ENCODE measurements at places on chromosomes 4 and X.

GRCh38 chr4:78984593-78984992 is 45.4 kb upstream of the PAQR3 start:
- no peak for DNase-seq

DNA sequence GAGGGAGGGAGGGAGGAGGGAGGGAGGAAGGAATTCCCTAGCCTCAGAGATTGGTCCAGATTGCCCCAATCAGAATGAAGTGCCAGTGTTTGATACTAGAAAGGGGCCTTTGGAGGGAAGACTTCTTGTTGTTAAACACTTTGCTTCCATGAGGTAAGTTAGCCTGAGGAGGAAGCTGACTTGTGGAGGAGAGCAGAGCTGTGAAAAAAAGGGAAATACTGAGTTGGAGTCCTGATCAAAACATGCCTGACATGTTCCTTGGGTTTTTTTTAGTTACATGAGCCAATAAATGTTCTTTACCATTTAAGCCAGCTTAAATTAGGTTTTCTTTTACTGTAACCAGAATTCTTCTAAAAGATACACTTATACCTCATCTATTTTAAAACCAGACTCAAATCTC is 57.6 kb downstream of the GSX2 start:
- no peak for DNase-seq

GRCh38 chr4:174856926-174857800 is 28.1 kb upstream of the GLRA3 start:
- DNase-seq = peak; percentile 17

DNA sequence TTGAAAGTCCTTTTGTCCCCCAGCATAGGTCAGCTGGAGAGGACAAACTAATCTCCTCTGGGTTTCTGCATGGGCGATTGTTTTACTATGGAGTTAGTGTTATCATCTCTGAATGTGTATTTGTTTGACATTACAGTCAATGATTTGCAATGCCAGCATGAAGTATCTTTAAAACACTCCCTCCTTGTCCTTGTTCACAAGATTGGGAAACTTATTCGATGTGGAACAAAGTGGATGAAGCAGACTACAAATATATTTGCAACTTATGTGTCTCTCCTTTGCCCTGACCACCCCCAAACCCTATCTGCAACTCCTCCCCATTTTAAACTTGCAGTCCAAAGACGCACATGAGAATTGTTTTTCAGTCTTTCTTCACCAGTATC is 1.5 kb upstream of the PITX2 start:
- no peak for DNase-seq

DNA sequence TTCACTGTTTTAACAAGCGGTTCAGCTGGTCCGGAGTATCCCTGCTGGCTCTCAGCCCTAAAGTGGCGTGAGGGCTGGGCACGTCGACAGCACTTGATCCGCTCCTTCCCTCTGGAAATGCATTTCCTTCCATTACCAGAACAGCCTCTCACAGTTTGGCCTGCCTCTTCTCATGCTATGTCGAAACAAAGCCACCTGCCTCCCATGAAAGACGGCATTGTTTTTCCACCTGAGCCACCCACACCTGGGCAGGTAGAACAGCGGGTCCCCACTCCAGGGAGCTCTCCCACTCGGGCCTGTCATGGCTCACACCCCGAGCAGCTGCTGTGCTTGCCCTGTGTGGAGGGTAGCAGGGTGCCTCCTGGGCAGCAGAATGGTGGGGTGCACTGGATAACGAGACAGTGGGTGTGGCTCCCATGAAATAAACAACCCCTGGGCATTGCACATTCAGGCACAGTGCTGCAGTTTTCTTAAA is 86.2 kb downstream of the FHDC1 start:
- DNase-seq = no peak

- no peak for DNase-seq
Measured at GRCh38 chr4:73606465-73606974, 13.7 kb downstream of the RASSF6 start.

- DNase-seq = no peak
Measured at GRCh38 chrX:139739138-139739537, 31.2 kb upstream of the MCF2 start.

DNA sequence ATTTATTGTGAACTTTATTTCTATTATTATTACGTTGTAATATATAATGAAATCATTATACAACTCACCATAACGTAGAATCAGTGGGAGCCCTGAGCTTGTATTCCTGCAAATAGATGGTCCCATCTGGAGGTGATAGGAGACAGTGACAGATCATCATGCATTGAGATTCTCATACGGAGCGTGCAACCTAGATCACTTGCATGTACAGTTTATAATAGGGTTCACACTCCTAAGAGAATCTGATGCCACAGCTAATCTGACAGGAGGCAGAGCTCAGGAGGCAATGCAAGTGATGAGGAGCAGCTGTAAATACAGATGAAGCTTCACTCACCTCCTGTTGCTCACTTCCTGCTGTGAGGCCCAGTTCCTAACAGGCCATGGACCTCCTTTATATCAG is 2170.2 kb downstream of the PCDH7 start:
- no peak for DNase-seq

DNA sequence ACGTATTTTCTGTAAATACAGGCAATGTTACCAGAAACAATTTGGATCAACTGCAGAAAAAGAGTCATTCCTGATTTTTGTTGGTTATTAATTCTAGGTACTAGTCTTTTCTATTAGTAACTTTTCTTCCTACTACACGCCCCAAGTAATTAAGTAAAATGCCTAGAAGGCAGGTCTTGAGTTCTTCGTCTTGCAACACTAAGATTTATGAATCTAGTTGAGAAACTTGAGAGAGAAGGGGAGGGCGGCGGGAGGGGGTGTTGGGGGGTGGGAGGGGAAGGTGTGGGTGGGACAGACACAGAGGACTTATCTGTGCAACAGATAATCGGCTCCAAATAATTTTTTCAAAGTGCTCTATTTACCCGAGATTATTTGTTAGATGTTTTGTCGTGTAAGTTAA is 3.0 kb downstream of the RAP2C start:
- DNase-seq = no peak

- no peak for DNase-seq
Measured at GRCh38 chrX:66410806-66411205, 228.1 kb downstream of the EDA2R start.

DNA sequence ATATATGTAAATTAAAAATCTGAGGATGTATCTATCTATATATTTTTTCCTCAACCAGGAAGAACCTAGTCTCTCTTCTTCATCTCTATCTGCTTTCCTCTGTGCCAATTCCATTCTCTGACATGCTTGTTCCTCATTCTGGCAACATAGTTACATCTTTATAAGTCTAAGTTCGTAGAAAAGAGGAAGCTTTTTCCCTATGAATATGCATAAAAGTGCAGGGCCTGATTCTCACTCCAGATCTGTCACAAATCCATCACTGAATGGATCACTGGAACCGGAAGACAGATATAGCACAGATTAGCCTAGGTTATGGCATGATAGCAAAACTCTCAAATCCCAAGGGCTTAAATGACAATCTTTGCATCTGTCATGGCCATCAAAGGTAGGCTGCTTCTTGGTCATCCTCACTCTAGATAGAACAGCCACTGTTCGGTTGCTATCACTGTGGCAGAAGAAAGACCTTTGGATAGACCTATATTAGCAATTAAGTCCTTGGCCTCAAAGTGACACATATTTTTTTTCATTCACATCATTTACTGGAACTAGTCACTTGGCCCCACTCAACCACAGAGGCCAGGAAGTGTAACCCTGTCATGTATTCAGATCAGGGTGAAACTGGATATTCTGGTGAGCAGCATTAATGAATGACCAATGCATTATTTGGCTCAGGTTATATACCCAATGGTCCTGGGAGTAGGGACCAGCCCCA is 22.2 kb downstream of the DTHD1 start:
- DNase-seq = no peak

- DNase-seq = no peak
Measured at GRCh38 chr4:75908555-75908954, 6.3 kb upstream of the PPEF2 start.

DNA sequence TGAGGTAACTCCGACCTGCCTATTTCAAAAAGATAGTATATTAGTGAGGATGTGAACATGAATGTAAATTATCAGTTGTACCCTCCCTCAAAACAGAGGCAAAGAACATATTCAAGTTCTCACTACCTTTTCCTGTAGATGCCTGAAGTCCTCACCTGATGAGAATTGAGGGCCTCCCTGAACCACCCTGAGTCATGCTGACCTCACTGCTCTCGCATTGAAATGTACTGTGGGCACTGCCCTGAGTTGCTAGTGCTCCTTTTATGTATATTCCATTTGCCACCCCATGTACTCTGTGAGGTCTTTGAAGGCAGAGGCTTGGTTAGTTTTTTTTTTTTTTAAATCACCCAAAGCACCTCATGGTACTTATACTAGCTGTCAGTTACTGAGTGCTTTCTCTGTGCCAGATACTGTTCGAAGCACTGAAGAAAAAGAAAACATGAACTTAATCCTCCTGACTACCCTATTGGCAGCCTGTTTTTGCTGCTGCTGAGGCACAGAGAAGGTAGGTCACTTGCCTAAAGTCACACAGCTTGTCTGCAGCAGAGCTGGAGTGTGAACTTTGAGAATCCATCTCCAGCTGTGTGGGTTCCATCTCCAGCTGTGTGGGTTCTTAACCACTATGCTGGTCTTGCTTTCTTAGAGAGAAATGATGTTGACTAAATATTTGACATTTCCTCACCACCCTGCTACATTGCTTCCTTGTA is 253.1 kb upstream of the GPC4 start:
- DNase-seq = no peak

DNA sequence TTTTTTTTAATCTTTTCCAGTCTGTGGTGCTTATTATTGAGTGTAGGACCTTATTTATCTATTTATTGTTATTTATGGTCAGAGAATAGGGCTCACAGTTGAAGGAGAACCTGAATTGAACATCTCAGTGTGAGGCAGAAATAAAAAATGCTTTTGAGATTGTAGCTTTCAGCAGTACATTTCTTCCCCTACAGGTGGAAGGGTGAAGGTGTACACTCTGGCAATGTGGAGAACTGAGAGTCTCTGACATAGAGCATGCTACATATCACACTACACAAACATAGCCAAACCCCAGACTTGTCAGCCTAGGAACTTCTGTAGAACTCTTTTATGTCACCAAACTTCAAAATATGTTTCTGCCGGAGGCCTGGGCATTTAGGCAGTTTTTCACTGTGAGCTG is 140.2 kb downstream of the STIM2 start:
- peak; percentile 14 for DNase-seq

DNA sequence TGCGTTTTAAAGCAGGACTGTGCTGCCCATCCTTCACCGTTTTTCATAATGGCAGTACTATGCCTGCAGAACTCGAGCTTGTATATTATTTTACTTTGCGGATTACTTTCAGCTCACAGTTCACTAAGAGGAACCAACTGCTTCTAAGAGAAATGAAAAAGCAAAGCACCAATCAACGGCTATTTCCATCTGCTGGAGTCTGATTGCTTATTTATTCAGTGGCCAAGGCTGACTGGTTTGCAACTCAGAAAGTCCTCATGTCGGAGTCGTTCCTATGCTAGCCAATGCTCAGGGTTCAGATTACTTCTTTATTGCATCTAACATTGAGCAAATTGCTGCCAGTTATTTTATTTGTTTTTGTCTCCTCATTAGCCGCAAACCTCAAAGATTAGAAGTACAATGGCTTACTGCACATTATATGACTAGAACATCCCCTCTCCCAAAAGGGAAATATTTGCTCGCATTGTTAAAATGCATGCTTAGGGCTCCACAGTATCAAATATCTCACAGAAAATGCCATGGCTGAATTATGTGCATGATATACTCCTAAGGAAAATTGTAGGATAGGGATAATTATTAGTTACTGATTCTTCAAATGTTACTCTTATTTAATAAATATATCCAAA is 1628.2 kb upstream of the ADGRL3 start:
- no peak for DNase-seq

- no peak for DNase-seq
Measured at GRCh38 chrX:40816906-40817305, 81.6 kb upstream of the MED14 start.

- no peak for DNase-seq
Measured at GRCh38 chr4:48252313-48252712, 17.3 kb downstream of the TEC start.

DNA sequence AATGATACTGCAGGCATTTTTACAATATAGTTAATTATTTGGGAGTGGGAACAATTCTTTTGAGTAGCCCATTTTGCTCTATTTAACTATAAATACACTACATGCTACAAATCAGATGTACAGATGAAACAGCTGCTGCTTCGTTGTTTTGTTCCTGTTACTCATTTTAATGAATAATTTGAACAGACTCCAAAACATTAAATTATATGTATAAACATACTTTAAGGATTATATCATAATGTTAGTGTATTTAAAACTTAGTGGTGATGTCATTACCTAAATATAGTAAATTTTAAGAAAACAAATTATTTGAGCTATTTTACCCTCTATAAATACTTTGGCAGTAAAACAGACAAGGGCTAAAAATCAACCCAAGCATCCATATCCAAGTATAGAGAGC is 60.7 kb downstream of the GAB1 start:
- DNase-seq = no peak

- DNase-seq = no peak
Measured at GRCh38 chr4:138831948-138832347, 183.6 kb upstream of the NOCT start.

DNA sequence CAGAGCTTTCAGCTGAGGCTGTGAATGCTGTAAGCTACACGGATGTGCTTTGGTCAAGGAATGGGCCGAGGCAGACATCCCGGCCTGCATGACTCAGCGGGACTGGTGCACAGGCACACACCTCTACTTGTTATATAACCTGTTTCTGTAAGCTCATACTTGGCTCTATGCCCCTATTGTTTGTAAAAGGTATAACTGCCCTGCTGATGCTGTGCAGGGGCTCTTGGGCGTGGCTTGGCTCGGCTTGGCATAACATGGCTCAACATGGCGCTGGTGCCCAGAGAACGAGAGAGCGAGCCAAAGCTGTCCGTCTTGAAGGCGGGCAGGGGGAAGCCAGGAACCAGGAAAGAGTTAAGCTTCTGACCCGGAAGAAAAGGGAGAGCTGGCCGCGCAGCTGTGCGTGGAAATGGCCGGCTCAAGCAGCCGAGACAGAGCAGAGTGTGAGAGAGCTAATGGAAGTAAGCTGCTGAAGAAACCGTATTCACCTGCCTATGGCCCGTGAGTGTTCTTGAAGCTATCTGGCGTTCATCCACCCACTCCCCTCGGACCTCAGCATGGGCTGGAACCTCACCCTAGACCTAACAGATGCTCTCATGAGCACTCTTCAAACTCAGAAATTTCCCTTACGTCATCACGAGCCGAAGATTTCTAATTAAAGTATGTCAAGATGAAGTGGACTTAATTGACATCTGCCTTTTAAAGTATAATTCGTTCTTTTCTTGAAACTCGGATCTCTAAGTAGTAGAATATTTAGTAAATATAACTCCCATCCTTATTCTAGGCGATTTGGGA is 286.3 kb upstream of the AGA start:
- no peak for DNase-seq

GRCh38 chr4:71833232-71833900 is 49.5 kb upstream of the GC start:
- DNase-seq = no peak

All from hematopoietic multipotent progenitor cell (in vitro differentiated cells).